NCI-H446 (cell line): ENCODE measurements at places on chromosomes 3 and 15.

- no peak for DNase-seq
These were observed 144.9 kb downstream of the FEZF2 start for GRCh38 chr3:62228467-62228866.

- DNase-seq, result peak; percentile 28
These were observed 97.9 kb upstream of the NANOGP8 start for GRCh38 chr15:35182841-35183479.

DNA sequence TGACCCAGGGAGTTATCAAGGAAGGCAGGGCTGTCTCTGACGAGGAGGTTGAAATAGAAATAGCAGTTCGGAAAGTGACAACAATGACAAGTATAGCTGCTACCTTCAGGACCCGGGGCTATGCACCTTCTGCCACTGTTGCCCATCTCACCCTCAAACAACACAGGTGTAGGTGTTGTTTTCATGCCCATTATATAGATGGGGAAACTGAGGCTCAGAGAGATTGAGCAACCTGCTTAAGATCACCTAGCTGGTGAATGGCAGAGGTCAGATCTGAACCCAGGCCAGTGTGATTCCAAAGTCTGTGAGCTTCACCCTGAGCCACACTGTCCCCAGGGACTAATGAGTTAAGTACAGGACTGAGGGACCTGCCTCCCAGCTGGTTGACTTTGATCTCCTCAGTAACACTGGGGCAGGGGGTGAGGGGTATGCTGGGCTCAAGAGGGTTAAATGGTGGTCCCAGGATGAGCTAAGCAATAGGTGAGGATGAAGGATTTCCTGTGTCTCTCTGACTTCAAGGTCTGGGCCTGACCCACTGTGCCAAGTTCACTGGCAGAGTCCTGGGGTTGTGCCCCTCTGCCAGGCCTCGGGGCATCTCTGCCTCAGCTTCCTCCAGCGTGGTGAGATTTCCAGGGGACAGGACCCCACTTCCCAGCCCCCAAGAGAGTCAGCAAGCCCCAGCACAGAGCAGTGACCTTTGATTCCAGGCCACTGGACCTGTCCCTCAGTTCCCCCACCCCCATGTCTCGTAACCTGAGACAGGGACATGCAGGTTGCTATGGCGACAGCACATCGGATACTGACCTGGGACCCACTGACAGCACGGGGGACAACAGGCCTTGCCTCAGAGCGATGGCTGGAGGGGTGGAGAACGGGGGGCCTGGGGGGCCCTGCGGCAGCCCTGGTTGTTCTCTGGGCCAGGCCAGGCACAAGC, 35.0 kb downstream of the ATP2B2 start:
- DNase-seq, result no peak

- DNase-seq, result peak; percentile 29
These were observed 1.3 kb downstream of the TCF12 start for GRCh38 chr15:56919609-56920366.

GRCh38 chr3:157493627-157494550, 9.3 kb downstream of the VEPH1 start:
- peak; percentile 67 for DNase-seq
